ENCODE measurements at places on chromosomes 7 and 10.

DNA sequence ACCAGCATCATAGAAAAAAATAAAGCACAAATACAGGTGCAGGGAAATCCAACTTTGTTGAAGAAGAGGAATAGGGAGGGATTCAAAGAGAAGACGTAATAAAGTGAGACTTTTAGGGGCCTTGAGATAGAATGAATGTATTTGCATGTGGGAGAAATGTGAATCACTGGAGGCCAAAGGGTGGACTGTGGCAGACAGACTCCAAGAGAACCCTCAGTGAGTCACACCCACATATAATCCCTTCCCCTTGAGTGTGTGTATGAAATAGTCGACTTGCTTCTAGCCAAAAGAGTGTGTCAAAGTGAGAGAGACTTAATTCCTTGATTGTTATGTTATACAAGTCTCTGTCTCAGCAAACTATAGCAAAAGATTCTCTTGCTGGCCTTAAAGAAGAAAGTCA is 101.3 kb upstream of the GHITM start:
- no peak for DNase-seq

- peak; percentile 69 for DNase-seq
These were observed 49.0 kb upstream of the NRBF2 start for GRCh38 chr10:63083904-63084689.

DNA sequence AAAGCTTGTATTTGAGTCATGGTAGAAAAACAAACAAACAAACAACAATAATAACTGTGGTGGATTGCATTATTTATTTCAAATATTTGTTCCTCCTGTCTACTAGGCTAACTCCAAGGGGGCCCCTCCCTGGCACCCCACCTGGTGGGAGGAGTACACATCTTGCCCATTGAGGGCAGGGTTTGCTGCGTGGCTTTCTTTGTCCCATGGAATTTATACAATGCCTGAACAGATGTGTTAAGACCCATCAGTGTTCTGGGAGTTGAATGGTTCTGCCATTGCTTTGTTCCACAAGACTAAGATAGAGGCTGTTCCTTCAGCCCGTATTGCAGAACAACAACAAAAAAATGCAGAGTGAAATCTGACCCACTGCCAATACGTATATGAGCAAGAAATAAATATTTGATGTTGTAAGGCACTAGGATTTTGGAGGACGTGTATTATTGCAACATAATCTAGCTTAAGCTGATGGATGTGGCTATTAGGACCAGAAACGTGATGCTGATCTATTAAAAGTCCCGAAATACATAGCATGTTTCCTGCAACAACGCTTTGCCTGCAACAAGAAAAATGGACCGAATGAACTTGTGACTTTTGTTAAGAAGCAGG is 119.1 kb upstream of the JCAD start:
- no peak for DNase-seq

GRCh38 chr10:50740293-50740648 is 535 bp downstream of the ASAH2B start:
- DNase-seq = peak; percentile 63

DNA sequence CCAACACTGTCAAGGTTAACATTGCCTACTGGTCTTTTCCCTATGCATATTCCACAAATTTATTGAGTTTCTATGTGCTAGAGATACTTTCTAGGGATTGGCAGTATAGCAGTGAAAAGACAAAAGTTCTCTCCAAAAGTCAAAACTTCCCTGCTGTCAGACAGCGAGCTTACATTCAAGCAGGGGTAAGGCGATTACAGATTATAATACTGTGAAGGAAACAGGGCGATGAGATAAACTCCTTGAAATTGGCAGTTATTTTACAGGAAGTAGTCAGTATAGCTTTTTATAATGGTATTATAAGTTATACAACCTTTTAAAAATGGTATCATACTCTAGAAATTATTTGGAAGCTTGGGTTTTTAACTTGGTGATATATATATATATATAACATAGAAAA is 9.9 kb downstream of the VPS50 start:
- DNase-seq = no peak

DNA sequence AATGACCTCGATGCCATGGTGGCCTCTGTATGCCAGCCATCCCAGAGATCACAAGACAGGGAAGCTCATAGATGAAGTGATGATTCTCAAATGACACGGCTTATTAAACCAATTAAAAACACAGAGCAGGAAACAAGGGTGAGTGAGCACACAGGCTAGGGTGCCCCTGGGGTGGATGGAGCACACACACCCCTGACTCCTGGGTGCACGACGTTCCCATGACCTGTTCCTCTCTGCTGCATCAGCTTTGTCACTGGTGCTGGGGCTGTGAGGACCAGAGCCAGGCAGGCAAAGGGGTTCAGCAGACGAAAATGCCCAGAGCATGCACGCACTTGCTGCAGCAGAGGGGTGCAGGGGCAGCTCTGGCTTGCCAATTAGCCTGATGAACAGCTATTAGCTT is 86.5 kb upstream of the LRRC4 start:
- DNase-seq = peak; percentile 48

GRCh38 chr7:74449809-74450397 is 3.8 kb upstream of the GTF2IRD1 start:
- DNase-seq = no peak

GRCh38 chr7:45880433-45880860 is 7.6 kb upstream of the CCDC201 start:
- DNase-seq = no peak

- no peak for DNase-seq
These were observed 153.2 kb downstream of the TCF7L2 start for GRCh38 chr10:113103131-113103840.

DNA sequence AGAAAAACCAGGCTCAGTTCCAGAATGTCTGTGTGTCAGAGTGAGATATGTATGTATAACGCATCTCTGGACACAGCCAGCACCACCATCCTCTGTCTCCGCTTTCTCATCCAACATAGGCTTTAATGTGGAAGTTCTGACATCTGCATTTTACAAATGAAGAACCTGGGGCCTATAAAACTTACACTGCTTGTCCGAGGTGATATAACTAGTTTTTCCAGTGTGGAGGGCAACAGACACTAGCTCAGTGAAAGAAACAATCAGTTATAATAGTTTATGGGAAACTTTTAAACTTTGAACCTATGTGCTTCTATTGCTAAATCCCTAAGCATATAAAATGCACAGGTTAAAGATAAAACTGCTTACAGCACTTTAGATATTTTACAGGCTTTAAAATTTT is 208.7 kb downstream of the CRPPA start:
- no peak for DNase-seq

- no peak for DNase-seq
These were observed 198.6 kb downstream of the TRIL start for GRCh38 chr7:28759475-28759971.

GRCh38 chr10:101238732-101239105 is 9.5 kb upstream of the LBX1 start:
- DNase-seq = no peak

GRCh38 chr10:73591935-73592699 is 975 bp upstream of the USP54 start:
- DNase-seq = peak; percentile 75

DNA sequence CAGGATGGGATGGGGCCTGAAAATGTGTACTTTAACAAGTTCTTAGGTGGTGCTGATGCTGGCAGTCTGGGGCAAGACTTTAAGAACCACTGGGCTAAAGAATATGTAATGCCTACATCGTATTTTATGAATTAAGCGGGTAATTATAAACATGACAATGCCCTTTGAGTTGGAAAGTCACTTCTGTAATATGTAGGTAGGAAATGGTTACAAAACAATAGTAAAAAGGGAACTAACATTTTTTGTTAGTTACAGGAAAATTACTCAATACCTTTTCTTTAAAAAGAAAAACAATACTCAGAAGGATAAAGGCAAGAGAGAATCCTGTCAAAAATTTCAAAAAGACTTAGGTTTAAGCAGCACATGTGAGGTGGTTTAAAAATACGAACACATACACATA is 48.3 kb upstream of the STEAP4 start:
- DNase-seq = no peak

DNA sequence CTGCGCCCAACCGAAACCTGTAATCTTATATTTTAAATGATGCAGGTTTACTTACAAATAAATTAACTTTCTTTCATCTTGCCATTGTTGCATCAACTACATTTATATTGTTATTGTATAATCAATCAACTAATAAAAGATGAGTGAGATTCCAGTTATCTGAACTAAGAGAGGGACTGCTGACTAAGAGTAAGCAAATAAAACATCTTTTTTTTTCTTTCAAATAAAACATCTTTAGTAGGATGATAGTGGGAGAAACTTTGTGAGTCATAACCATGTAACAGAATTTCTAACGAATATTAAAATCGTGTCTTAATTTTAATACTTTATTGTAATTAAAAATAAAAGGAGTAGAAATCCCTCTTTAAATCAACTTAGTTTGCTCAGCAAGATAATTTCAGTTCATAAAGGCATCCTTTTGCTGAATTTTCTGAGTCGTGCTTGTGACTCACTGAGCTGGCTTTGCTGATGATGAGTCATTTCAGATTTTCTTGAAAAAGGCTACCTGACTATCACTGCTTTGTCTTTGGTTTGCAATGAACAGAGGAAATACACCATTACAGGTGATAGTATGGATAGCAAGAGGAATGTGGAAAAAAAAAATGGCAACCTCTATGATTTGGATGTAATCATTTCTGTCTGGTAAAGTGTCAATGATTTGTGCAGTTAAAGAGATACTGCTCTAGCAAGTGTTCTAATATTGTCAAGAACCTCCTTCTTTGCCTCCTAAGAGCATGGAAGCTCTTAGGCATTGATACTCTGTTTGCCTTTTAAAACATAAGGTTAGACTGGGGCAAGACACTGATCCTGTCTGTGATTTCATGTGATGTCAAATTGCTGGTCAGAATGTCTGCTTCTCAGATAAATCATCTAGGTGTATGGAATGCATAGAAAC is 119.5 kb downstream of the GPR158 start:
- no peak for DNase-seq

DNA sequence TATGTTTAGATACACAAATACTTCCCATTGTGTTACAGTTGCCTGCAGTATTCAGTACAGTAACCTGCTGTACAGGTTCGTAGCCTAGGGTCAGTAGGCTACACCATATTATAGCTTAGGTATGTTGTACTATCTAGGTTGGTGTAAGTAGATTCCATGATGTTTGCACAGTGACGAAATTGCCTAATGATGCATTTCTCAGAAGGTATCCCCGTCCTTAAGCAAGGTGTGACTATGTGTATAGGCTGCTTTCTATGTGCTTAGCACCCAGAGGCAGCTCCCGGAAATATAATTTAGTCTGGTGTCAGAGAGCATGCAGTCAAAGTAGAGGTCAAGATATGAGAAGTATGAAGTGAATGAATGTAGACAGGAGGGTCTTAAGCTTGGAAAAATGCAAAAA is 9.8 kb downstream of the MAPK8 start:
- no peak for DNase-seq

DNA sequence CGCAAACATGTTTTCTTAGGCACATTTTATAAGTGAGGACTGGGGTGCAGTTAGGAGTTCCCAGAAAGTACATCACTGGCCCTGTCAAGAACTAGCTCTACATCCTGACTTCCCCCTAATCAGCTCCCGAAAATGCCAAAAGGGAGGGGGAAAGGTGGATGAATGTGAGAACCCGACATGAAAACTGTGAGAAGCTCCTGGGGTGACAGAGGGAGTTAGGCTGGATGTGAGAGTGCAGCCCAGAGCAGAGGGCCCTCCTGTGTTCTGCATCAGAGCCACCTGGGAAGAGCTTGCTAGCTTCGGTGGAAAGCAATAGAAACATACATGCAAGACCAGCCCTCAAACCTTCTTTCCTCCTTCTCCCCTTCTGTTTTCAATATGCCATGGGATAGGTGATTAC is 30.5 kb upstream of the SEM1 start:
- DNase-seq = no peak

DNA sequence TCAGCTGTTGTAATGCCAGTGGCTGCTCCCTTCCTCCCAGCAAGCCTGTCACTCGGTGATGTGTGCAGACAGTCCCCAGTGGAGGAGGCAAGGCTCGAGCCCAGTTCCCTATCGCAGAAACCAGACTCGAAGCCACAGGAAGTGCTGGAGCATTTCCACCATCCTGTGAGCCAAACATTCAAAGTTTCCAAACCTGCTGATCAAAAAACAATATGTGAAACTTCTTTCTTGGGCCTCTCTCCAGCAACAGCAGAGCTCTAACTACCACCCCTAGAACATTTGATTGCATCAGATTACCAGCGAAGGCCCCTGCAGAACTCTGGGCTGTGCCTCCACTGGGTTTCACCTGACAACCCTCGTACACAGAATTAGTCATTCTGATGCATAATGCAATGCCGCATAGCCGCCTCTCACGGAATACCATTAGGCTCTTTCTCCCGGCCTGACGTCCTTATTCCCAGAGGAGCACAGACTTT is 94.0 kb downstream of the ELMO1 start:
- peak; percentile 92 for DNase-seq

DNA sequence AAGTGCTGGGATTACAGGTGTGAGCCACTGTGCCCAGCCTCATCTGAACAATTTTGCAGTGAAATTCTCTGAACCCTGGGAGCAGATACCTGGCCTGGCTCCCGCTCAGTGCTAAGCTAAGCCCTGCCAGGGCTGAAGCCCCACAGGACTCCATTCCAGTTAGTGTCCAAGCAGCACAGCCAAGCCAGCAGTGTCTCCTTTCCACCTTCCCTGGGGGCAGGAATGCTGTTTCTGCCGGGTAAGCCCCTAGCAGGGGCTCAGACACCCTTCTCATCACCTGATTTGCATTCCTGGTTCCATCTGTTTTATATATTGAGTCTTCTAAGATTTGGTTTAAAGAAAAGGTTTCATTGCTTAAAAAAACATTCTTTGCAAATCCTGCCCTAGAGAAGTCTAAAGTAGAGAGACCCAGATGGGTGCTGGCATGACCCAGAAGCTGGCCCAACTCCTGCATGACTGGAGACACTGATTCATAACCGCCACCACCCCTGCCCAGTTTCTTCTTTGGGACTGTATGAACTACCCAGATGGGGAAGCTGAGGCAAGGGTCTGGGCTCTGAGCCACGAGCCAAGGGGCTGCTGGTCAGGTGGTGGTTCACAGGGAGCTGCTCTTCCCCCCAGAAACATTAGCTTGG is 14.0 kb downstream of the SLC13A4 start:
- DNase-seq = no peak

GRCh38 chr7:74101061-74101681 is 17.6 kb downstream of the LIMK1 start:
- DNase-seq = no peak

GRCh38 chr10:110214371-110214826 is 7.0 kb downstream of the MXI1 start:
- DNase-seq = peak; percentile 74

GRCh38 chr10:110460111-110460809 is 37.4 kb upstream of the DUSP5 start:
- peak; percentile 23 for DNase-seq

GRCh38 chr7:155377838-155378579 is 79.9 kb upstream of the EN2 start:
- DNase-seq = no peak

- DNase-seq = no peak
These were observed 354.7 kb downstream of the HPSE2 start for GRCh38 chr10:98880971-98881370.

Measured in tibial artery (tissue), 4 donors.